Left lung (tissue), 14 donors: ENCODE measurements at places on chromosomes 3 and 15. TPM values are rescaled to one million over a fixed set of nuclear protein-coding genes. Genes with fewer than 3 reads are reported as not detected.

Gene EMC7
- 50.2 TPM for polyA plus RNA-seq

Gene SCN11A
- polyA plus RNA-seq: 0.88 TPM

Gene PIGX
- polyA plus RNA-seq: 20.1 TPM

Gene CFAP20DC
- 5.8 TPM for polyA plus RNA-seq

Gene CLSTN2
- 0.31 TPM for polyA plus RNA-seq

Gene CCDC66
- 66.6 TPM for polyA plus RNA-seq

Gene NEK10
- polyA plus RNA-seq: 7.9 TPM

Gene MUC20
- 15.7 TPM for polyA plus RNA-seq

Gene DUOXA2
- polyA plus RNA-seq: 0.11 TPM

Gene EDC3
- 37.6 TPM for polyA plus RNA-seq

Gene DUOX1
- polyA plus RNA-seq: 7.5 TPM

Gene ZNF80
- not detected for polyA plus RNA-seq

Gene AAGAB
- 29.5 TPM for polyA plus RNA-seq

Gene NTRK3
- 7.1 TPM for polyA plus RNA-seq

Gene C3orf22
- 0.25 TPM for polyA plus RNA-seq

Gene VILL
- 24.7 TPM for polyA plus RNA-seq
